Fibroblast of skin of back (primary cell): ENCODE measurements at places on chromosomes 5 and 9.

DNA sequence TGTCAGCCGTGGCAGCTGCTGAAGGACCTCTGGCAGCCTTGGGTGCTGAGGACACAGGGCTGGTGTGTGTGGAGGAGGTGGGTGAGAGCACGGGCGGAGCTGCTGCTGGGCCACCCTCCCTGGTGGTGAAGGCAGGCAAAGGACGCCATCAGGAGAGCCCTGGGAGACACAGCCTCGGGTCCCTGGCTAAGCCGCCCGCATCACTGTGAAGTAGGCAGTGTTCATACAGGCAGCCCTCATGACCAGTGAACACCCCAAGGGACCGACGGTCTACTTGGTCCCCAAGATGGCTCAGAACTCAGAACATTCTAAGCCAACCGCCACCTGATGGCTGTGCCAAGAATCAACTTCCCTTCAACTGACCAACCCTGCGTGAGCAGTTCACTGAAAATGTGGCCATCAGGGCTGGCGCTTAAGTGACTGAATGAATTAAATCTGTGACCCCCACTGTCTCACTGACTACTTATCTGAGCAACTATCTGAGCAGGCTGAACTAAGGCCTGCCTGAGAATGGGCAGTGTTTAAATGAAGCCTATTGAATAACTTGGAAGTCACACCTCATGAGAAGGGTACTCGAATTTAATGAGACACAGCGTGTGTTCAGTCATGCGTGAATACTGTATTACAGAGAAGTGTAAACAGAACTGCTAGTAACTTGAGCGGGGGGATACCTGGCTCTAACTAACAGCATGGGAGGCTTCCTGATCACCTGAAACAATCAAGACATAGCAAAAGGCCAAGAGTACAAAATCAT lies 54.7 kb upstream of the SIMC1 start:
- DNase-seq = no peak

GRCh38 chr5:116404792-116405191 lies 169.8 kb downstream of the SEMA6A start:
- no peak for DNase-seq

DNA sequence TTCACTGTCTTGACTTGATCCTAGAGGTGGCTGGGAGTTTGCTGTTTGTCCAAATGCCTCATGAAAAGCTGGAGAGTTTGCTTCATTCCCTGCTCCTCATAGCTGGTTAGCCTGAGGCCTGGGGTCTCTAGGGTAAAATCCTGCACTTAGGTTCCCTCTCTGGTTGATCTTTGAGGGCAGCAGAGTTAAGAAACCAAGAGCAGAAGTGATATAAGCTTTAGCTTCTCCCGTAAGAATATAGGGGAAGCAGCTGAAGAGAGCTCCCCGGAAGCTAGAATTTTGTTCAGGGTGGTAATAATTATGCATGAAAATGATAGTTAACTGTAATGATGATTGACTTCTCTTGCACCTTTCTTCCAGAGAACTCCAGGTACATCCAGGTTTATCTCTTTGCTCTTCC lies 1.4 kb downstream of the FAM53C start:
- DNase-seq = no peak

- DNase-seq = no peak
Measured at GRCh38 chr5:30661730-30662129, 531.8 kb upstream of the CDH6 start.

GRCh38 chr5:160289356-160289651 lies 23.1 kb downstream of the CCNJL start:
- no peak for DNase-seq

DNA sequence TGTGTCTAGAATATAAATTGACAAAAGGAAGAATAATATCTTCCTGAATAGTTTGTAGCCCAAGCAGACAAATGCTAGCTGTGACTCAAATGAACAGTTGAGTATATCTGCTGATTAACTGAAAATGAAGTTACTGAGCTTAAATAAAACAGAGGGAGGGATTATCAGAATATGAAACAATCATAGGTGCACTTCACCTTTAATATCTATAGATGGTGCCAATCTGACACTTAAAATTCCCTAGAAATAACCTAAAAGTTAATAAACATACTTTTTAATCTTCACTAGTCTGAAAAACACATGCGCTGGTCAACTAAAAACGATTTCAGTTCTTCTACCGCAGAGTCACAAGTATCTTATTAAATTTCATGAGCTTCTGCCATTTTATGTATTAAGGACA lies 280.8 kb upstream of the RASA1 start:
- DNase-seq = no peak

- peak; percentile 7 for DNase-seq
Measured at GRCh38 chr5:123874600-123875201, 362.7 kb downstream of the CSNK1G3 start.

DNA sequence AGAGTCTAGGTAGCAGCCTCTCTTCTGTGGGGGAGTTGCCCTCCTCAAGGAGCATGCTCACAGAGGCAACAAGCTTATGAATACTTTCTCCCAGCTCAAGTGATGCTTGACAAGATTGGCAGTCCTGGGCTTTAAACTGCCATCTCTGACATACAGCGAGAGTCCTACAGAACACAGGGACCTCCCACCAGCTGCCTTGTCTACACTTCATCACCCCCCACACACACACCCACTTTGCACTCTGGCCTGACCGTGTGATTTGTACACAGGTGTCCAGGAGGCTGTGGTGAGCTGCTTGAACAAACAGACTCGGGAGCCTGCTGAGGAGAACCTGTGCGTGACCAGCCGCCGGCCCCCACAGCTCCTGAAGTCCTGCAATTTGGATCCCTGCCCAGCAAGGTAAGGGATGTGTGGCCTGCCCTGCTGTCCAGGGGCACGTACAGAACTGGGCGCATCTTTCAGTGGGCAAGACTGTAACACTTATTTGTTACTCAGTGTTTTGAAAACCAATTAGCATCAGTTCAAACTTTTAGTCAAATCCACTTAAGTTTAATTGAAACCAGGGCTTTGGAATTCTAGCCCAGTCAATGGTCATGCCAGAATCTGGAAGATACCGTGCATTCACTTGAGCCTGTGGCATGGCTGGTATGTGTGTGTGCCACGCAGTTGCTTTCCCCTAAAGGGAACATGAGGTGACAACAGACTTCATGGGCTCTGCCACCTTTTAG lies 247.5 kb downstream of the ADAMTSL1 start:
- peak; percentile 33 for DNase-seq

DNA sequence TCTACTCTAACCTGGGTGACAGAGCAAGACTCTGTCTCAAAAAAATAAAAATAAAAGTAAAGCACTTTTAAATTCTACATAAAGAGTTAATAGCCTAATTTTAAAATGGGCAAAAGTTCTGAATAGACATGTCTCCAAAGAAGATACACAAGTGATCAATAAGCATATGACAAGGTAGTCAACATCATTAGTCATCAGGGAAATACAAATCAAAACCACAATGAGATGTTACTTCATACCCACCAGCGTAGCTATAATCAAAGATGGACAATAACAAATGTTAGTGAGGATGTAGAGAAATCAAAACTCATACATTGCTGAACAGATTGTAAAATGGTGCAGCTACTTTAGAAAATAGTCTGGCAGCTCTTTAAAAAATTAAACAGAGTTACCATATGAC lies 64.1 kb downstream of the IQGAP2 start:
- no peak for DNase-seq

GRCh38 chr9:127878001-127878651 lies 651 bp upstream of the AK1 start:
- no peak for DNase-seq

GRCh38 chr9:7533376-7534090 lies 266.0 kb downstream of the DMAC1 start:
- DNase-seq = no peak

GRCh38 chr5:141867139-141867538 lies 11.1 kb downstream of the PCDH1 start:
- DNase-seq = no peak

DNA sequence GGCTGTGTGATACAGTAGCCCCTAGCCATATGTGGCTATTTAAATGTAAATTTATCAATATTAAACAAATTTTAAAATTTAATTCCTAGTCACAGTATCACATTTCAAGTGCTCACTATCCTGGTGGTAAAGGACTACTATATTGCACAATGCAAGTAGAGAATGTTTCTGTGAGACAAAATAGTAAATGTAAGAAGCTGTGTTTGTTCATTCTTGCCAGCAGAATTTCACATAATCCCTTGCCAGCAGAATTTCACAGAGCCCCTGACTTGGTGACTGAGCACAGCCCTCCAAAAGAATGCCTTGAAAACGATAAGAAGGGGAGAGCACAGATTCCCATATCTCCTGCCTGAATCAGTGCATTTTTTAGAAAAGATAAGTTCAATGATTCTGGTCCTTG lies 75.9 kb upstream of the SELENOP start:
- no peak for DNase-seq

DNA sequence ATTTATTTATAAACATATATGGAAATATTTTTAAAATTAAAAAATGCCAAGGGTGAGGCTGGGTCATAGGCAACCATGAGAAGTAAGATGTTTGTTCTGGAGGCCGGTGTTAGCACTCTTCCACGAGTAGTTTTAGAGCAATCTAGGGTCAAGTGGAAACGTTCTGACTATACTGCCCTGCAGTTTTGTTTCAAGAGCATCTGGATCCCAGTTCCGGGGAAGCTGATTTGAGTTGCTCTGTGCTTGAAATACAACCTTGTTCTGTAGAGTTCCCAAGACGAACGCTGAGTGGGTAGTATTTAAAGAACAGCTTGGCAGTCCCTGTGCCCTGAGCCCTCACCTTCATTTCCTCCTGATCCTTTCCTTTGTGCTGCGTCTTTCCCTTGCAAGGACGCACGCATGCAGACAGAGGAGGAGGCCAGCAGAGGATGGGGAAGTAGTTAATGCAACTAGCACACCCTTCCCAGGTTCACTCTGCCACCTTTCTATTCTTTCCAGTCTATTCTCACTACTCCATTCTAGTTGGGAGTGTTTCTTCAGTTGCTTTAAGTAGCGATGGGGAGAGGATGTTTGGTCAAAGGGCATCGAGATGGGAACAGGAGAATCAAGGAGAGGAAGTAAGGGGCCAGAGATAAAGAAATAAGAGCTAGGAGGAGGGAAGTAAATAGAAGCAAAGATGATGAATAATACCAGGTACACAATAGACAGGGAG lies 68.3 kb upstream of the ZSWIM6 start:
- no peak for DNase-seq

DNA sequence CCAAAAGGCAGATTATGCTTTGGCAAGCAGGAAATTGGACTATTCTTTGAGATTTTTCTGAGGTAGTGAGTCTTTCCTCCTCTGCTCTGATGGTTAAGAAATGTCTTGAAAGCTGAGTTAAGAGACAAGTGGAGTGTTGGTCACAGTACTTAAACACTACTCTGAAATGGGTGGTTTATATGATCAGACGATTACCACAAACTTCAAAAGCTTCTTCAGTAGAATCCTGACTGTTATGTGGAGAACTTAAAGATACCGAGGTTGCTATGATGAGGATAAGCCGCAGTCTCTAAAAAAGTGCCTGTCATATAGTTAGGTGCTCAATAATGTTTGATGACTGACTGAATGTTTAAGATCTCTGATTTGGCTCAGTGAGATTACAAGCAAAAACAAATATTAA lies 24.3 kb downstream of the GCNT4 start:
- no peak for DNase-seq

GRCh38 chr5:143145243-143146160 lies 258.0 kb downstream of the NR3C1 start:
- peak; percentile 47 for DNase-seq
